ENCODE measurements at places on chromosomes 12 and 14. TPM values are rescaled to one million over a fixed set of nuclear protein-coding genes. Genes with fewer than 3 reads are reported as not detected.

The RPL10L gene
- 15.1 TPM for total RNA-seq

The ACRBP gene
- total RNA-seq: 2.9 TPM

The OVCH1 gene
- total RNA-seq: not detected

The CACNA2D4 gene
- not detected for total RNA-seq

The GPX2 gene
- total RNA-seq: 292 TPM

The CIROP gene
- total RNA-seq: not detected

The NANOG gene
- 0.16 TPM for total RNA-seq

The GALC gene
- total RNA-seq: 28.9 TPM

The ANAPC7 gene
- 25.5 TPM for total RNA-seq

The HOTAIR gene
- not detected for total RNA-seq

The FAM186B gene
- not detected for total RNA-seq

The FBLN5 gene
- total RNA-seq: 28.1 TPM

The PRPH gene
- total RNA-seq: 18.7 TPM

The LYZ gene
- 43.0 TPM for total RNA-seq

- DNase-seq: no peak
Observed at GRCh38 chr14:58966997-58967396, 221.5 kb upstream of the DAAM1 start.

GRCh38 chr12:47422611-47423010 lies 283.2 kb downstream of the RPAP3 start:
- DNase-seq: no peak

- DNase-seq: no peak
Observed at GRCh38 chr14:86420131-86420530, 890.2 kb downstream of the FLRT2 start.

- DNase-seq: no peak
Observed at GRCh38 chr12:27291862-27292261, 40.8 kb upstream of the BMAL2 start.

GRCh38 chr12:98144953-98145352 lies 370.4 kb upstream of the TMPO start:
- no peak for DNase-seq

GRCh38 chr14:86787717-86788116 lies 1205.3 kb downstream of the GALC start:
- no peak for DNase-seq

DNA sequence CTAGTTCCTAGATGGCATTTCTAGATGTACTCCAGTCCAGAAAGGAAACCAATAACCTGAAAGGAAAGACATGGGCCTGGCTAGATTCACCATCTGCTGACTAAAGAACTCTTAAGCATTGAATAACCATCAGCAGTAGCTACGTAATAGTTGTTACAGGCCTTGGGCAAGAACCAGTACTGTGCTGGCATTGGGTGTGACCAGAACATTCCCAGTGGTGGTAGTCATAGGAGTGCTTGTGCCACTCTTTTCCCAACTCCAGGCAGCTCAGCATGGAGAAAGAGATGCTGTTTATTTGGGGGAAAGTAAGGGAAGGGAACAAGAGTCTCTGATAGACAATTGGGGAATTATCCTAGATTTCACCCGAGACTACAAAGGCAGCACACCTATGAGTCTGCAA lies 333.3 kb downstream of the SLC16A7 start:
- DNase-seq: no peak

GRCh38 chr12:126038434-126038833 lies 973.2 kb downstream of the AACS start:
- DNase-seq: no peak

DNA sequence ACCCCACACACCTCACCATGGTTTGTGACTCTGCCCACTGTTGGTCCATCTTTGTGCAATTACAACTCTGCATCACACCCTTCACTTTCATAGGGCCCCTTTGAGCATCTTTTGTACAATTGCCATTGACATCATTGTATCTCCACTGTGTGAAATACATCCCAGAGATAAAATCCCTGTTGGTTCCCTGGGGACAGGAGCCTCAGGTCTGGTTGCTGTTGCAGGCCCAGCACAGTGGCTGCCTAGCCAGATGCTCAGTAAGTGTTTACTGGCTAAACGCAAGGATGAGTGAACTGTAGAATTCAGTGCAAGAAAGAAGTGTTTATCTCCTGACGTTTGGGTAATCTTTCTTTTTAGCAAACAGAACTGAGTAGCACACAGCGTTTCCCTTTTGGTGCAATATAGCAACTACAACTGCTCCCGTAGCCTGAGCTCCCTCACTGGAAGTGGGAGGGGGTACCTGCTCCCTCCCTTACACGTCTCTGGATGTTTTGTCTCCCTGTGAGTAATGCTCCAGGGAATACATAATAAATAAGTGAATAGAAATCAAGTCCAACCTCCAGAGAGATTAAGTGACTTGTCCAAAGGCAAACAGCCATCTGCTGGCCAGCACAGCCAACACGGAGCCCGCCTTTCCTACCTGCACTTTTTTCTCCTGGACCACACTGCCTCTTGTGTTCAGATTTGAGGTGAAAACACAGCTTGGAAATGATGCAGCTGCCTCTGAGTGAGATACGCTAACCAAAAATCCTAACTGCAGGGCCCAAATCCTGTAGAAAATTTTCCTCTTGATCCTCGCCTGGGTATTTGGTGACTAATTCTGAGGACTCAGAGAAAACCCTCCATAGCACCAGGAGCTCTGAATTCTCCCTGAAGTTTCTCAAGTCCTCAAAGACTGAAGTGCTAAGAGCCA lies 27.4 kb downstream of the GALNT16 start:
- DNase-seq: no peak

- no peak for DNase-seq
Observed at GRCh38 chr12:111462210-111462769, 56.6 kb downstream of the SH2B3 start.

DNA sequence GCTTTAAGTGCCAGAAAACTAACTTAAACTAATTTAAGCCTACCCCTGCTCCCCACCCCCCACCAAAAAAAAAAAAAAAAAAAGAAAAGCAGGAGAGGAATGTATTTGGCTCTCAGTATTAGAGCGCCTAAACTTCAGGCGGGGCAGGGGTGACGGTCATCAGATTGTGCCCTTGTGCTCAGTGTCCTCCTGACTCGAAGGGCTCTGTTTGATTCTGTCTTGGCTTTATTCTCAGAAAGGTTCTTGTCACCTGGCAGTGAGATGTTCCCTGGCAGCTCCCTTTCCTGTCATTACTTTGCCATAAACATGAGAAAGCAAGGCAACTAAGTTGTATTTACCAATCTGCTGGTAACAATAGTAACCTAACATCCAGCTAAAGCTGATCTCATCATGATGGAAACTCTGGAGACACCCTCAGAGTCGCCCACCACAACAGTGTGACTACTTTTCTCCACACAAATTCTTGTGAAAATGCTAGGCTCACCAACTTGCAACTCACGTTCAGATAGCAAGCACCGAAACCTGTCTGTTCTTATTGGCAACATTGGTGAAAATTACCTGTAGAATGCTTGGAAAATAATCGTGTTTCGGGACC lies 39.0 kb upstream of the WNK1 start:
- DNase-seq: no peak

DNA sequence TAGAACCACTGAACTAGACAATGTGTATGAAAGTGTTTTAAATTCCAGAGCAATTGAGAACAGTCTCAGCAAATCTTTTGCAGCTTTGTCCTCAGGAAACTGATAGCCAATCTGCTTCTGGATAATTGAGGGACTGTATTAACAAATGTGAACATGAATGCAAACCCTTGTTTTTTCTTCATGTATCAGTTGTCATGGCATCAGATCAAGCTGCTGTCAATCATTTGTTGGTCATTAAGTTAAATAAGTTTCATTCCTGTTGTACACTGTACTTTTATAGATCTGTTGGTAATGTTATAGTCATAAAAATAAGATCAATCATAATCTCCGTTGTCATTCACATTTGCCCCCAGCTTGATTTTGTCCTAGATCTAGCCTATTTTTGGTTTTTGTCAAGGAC lies 65.5 kb upstream of the RFX4 start:
- no peak for DNase-seq

DNA sequence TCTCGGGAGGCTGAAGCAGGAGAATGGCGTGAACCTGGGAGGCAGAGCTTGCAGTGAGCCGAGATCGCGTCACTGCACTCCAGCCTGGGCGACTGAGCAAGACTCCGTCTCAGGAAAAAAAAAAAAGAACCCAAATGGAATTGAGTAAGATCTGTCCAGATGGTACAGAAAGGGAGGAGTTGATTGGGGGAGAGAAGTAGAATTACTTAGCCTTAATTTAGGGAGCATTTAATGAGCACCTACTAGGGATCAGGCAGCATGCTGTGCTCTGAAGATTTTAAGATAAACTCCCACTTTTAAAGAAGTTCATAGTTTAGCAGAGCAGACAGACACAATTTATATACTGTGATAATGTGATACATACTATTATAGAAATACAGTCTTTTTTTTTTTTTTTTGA lies 4.5 kb downstream of the RAB5B start:
- no peak for DNase-seq

GRCh38 chr14:75515629-75515996 lies 6.7 kb upstream of the BATF start:
- no peak for DNase-seq

DNA sequence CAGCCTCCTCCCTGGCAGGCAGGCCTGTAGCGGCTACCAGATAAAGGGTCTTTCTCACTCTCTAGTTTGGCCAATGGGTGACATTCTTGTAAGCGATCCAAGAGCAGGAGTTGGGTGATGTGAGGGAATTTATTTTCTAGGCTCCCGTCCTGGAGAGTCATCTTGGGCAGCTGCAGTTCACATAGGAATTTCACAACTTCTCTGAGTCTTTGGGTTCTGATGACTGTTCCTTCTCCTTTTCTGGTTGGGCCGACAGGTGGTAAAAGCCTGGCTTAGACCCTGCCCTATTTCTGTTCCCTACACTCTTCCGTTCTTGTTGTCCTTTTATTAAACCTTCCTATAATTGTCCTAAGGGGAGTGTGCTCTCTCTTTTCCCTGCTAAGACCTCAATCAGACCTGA lies 42.6 kb upstream of the POC1B start:
- no peak for DNase-seq

DNA sequence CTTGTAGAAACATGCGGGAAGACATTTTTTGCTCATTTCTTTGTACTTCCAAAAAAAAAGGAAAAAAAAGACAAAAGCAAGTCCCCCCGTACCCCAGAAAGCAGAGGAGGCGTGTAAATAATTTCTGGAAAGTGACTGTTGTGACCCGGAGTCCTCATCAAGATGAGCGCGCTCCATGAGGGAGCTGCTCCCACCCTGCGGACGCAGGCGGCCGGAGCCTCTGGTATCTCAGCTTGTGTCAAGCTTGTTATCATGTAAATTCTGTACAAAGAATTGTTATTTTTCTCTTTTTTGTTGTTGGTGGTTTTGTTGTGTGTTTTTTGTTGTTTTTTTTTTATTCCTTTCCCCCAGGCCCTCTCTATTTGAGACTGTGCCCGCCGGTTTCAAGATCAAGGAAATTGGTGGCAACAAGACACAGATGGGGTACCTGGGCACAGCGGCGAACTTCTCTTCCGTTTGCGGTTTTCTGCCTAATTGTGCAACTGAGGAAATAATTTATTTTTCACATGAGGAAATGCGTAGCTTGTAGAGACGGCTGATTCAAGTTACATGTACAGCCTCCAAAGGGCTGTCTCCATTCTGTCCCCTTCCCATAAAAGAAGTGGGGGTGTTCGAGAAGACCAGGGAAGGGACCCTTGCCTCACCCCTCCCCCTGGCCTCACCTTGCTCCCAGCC lies 27.0 kb downstream of the HPD start:
- no peak for DNase-seq

- no peak for DNase-seq
Observed at GRCh38 chr14:65356327-65356836, 56.1 kb upstream of the FUT8 start.

DNA sequence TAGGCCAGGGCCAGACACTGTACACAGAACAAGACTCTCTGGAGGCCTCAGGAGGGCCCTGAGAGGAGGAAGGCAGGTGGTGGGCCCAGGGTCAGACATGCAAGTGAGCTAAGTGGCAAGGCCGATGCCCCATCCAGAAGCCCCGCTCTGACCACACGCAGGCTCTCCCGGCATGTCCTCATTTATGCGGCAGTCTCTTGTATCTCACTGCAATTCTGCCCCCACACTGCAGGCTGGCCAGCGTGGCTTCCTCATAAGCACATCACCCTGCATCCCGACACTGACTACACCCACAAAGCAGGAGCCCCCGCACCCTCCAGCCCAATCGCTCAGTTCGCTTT lies 17.5 kb downstream of the SSH1 start:
- DNase-seq: no peak

DNA sequence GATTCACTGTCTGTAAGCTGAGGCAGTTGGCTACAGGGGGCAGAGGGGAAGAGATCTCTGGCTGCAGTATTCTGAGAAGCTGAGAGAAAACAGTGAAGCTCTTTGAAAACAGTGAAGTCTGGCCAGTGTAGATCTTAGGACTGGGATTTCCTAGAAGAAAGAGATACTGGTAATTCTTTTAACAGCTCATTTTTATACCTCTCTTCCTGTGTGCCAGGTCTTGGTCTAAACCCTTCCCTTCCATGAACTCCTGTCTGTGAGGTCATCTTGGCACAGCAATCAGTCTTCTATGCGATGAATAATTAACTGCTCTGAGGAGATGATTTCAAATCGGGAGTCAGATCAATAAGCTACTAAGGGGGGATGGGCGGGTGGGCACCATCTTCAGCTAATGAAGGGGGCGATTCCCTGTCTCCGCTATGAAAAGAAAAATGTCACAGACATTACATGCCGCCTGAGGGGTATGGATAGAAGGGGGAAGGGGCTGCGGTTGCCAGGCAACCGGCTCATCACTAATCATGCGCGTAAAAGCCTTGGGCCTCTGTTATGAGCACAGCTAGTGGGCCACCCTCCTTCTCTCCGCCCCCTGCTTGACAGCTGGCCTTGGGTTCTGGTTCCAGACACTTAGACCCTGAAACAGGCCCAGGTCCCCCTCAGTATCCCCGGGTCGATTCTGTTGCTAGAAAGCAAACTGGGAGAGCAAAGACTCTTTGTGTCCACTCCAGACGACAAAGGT lies 75.3 kb upstream of the CEP83 start:
- DNase-seq: no peak

GRCh38 chr12:53430116-53430515 lies 6.5 kb downstream of the AMHR2 start:
- DNase-seq: no peak

DNA sequence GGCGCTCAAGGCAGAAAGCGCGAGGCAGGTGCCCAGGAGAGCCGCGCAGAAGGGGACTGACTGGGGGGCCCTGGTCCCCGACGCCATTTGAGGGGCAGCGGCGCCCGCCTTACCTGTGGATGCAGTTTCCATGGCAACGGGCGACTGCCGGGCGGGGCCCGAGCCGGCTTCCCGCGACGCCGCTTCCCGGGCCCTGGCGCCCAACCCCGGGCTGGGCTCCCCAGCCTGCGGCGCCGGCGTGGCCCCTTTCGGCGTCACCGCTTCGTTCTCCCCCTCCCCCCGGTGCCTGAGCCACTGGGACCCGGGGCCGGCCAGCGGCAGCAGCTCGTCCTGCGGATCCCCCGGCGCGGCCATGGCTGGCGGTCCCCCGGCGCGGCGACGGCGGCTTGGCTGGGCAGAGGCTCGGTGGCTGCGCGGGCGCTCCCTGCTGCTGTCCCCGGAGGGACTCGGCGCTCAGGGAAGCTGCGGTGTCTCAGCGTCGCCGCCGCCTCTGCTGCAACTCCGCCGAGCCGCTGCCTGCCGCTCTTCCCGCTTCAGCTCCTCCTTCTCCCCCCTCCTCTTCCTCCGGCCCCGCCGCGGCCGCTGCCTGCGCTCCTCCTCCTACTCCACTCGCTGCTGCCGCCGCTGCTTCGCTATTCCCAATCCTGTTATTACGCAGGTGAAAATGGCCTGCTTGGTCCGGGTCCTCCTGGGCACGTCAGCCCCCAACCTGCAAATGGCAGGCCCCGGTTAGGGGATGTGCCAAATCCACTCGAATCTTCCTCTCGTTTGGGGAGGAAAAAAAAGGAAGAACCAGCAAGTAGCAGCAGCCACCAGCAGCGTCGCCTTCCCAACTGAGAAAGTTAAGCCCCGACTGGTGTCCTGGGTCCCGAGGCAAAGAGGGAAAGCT lies at the start of gene RTN1:
Gene RTN1 (minus strand): TSS at position 500 of the 889 bp plus-strand sequence. CDS start 146 bp downstream, at position 354.
- peak; percentile 25 for DNase-seq
